Stimulated activated naive CD4-positive, alpha-beta T cell (primary cell): ENCODE measurements at places on chromosomes 1 and 21.

DNA sequence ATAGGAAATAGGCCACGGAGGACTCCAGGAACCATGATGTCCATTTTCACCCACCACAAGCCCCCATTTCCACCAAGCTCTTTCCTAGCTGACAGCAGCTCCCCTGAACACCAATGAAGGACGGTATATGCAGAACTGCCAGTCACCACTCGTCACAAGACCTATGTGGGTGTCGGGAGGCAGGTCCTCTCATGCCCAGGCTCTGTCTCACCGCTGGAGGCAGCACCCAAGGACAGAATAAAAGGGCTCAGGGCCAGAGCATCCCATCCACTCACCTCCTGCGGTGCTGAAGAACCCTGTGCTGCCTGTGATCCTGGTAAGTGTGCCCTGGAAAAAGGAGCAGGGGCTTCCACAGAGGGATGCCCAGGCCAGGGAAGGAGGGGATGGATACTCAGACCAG is at the start of gene LCE1F:
Gene LCE1F (plus strand): TSS at position 266 of the 400 bp plus-strand sequence. CDS start 1,232 bp downstream, outside the sequence.
- DNase-seq: no peak

GRCh38 chr1:219179293-219179692 is 5.6 kb downstream of the LYPLAL1 start:
- no peak for DNase-seq

GRCh38 chr1:42399315-42400100 is 18.9 kb downstream of the RIMKLA start:
- DNase-seq: no peak

DNA sequence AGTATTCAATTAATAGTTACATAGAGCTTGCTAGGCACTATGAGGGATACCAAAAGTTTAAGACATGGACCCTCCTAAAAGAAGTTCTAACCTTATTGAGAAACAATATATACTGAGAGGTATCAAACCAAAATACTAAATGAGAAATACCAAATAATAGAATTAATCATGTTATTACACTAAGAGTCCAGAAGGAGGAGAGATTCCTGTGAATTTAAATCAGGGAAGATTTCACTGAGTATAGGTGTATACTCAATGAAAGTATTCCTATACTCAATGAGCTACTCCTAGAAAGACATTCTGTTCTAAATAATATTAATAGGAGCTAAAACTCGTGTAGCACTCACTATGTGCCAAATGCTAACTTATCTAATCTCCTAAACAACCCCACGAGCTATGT is 9.4 kb downstream of the CR1L start:
- DNase-seq: no peak
